ENCODE measurements at places on chromosomes 7 and 10. TPM values are rescaled to one million over a fixed set of nuclear protein-coding genes. Genes with fewer than 3 reads are reported as not detected.

DNA sequence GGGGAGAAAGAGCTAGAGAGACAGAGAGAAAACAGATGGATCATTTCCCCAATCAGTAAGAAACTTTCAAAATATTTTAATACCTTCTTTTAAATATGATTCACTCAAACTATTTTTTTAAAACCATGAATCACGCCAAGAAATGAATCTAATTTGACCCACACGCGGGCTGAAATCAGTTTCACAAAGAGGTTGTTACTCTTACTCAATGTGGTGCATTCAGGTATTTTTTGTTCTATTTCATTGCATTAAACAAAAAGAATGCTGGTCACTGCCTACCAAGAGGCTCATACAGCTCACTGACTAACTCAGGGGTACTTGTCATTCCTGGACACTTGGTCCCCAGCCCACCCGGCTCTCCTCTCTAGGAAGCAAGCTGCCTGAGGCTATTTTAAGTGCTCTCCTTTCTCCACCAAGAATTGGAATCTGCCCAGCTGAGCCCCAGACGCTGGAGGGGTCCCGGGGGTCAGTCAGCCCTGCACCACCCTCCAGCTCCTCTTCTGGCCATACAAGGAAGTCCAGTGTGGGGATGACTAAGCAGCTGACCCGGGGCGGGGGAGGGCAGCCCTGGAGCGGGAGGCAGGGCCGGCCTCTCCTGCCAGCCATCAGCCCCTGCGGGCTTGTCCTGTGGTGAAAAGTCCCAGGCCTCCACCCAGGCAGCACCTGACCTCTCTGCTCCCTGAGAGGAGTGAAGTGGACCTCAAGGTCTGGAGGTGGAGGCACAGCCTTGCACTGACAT, 21.7 kb upstream of the PFKP start:
- DNase-seq: no peak

- DNase-seq: no peak
These were observed 37.8 kb downstream of the DPCD start for GRCh38 chr10:101625821-101626412.

GRCh38 chr7:16543456-16543855, 16.8 kb downstream of the LRRC72 start:
- no peak for DNase-seq

GRCh38 chr7:35792873-35793489, 7.9 kb upstream of the SEPTIN7 start:
- no peak for DNase-seq

DNA sequence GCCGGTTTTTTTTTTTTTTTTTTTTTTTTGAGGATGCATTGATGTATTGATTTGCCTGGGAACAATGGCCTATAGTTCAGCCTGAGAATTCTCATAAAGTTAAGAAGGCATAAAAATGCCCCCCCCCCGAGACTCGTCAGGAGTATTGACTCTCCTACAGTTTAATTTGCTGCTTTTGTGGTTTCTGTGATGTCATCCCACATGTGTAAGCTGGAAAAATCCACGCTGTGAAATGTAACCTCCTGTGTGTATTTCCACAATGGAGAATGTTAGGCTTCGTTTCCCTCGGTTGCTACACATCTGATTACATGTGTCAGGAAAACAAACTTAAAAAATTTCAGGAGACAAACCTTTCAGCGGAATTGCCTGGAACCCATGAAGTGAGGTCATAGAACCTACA, 117.9 kb downstream of the FANK1 start:
- peak; percentile 7 for DNase-seq

GRCh38 chr7:25303281-25304181, 75.2 kb upstream of the NPVF start:
- no peak for DNase-seq

DNA sequence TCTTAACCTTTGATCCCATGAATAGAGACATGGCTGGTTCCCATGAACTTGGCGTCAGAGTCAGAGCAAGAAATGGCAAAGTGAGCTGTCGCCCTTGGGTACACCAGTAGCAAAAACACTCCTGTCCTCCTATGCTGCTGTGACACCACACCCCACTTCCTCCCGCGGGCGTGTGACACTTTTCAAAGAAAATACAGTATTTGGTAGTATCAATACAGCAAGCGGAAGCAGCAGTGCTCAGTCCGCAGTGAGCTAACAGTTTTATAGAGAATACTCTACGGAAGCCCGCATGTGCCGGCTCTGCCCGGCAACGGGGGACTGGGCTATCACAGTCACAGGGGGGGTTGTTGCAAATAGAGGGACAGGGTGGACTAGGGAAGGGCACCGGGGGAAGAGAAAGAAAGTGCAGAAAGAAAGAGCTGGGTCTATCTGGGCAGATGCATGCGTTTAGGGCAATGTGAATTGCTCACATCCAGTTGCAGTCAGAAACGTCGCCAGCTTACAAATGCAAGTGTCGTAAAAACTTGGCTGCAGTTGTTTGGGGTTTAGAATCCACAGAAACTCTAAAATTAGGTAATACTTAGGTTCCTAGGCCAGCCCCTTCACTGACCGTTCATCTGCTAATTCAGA, 49.8 kb downstream of the PRKCQ start:
- no peak for DNase-seq

DNA sequence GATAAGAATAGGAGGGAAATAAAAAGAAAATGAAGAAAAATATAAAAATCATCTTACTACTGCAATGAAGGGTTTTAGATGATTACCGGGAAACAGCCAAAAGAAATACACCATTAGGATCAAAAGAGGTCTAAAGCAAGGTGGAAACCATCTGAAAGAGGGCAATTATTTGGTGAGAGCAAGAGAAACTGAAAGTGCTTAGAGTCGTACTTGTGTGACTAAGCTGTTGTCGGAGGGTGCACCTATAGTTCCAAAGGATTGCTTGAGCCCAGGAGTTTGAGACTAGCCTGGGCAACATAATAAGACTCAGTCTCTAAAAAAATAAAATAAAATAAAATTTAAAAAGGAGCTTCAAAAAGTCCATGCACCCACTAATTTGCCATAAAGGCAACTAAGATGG, 169.5 kb downstream of the DKK1 start:
- no peak for DNase-seq

The EN2 gene
- not detected for polyA plus RNA-seq

The GNG11 gene
- 13.8 TPM for polyA plus RNA-seq

The NYAP1 gene
- polyA plus RNA-seq: 0.35 TPM

All from AG04450 (cell line).